ENCODE measurements at places on chromosomes 11 and 22.
A peak's percentile ranks its signal among the peaks of the same experiment; 100 is the strongest.

GRCh38 chr11:128153697-128154048 is 433.7 kb downstream of the ETS1 start:
- DNase-seq, result peak; percentile 36

GRCh38 chr22:45688600-45689080 is 17.0 kb downstream of the ATXN10 start:
- DNase-seq, result no peak

- DNase-seq, result no peak
Measured at GRCh38 chr11:1499899-1500298, 13.3 kb upstream of the MOB2 start.

DNA sequence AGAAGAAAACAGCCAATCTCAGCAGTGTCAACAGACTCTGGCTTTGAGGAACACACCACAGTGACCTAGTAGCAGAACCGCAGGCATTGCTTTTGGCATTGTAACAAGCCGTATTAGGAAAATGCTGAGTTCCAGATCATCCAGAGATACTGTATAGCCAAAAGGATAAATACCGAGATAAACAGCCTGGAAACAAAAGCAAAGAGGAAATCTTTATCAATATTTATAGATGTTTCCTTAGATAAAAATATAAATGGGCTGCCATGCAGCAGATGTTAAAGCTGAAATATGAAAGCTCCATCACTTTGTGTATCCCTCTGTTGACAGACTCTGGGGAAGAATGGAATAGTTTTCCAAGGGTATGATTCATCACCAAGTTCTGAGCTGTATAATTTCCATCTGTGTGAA is 98.9 kb upstream of the TP53AIP1 start:
- DNase-seq, result no peak

- DNase-seq, result no peak
Measured at GRCh38 chr11:63611395-63611747, 2.9 kb downstream of the PLAAT3 start.

- DNase-seq, result no peak
Measured at GRCh38 chr22:46984751-46985506, 222.5 kb downstream of the TBC1D22A start.

DNA sequence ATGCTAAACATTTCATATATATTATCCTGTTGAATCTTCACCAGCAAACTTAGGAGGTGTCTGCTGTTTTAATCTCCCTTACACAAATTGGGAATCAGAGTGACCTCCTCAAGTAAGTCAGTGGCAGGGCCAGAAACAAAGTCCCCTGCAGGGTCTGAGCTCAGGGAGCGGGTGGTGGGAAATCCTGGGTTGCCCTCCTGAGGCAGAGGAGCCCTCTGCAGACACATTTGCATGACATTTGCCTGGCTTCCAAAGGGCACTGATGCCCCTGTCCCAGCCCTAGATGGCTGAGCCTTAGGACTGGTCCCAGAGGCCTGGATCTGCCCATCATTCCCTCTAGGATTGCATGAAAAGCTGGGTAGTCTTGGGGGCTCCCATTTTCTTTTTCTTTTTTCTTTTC is 2.1 kb upstream of the INPP5J start:
- no peak for DNase-seq

DNA sequence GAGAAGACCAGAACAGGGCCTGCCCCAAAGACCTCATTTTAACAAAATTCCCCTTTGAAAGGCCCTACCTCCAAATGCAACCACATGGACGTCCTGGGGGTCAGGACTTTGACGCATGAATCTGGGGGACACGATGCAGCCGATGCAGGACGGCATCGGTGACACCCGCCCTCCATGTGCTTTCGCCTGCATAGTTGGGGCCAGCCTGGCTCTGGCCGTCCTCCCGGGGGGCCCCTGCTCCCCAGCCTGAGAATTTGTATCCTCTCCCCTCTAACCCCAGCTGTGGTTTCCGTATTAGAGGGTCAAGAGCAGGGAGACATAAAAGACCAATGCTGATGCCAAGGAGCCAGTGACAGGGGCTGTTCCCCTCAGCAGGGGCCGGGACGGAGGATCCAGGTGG is 18.4 kb upstream of the BRSK2 start:
- no peak for DNase-seq

DNA sequence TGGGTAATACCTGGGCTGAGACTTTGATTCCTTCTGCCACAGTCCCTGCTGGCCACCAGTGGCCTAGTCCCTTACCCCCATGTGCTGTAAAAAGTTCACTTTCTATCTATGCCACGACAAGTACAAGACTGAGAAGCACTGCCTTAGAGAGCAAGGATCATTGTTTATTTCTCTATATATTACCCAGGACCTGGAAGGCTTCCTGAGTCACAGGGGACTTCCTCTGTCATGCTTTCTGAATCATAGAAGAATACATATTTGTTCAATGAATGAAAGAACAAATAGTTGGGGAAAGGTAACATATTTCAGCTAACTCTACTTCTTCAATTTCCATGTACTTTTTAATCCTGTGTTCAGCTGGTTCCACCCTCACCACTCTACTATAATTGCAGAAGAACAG is 5.5 kb upstream of the SYT9 start:
- no peak for DNase-seq

DNA sequence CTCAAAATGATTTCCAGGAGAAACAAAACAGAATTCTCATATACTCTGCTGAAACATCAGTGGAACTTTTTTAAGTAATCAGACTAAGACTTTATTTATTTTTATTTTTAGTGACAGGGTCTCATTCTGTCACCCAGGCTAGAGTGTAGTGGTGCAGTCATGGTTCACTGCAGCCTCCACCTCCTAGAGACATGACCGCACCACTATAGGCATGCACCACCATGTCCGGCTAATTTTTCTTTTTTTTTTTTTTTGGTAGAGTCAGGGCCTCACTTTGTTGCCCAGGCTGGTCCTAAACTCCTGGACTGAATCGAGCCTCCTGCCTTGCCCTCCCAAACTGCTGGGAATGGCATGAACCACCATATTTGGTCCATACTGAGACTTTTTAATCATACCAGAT is 42.9 kb downstream of the PRDM10 start:
- DNase-seq, result no peak

DNA sequence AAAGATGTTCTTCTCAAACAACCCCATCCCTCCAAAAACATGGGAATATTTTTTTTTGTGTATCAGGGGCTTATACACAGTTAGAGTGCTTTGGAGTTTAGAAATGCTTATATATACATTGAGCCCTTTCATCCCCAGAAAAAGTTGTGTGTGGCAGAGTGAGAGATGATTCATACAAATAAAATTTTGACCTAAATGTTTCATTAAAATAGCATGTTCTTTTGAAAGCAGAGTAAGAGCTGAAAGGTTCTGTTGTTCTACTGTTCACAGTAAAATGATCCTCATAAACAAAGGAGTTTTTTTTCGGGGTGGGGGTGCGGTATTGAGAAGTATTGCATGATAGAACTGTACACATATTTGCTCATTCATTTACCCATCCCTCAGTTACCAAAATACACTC is 512.4 kb downstream of the DLG2 start:
- DNase-seq, result no peak

GRCh38 chr22:27676545-27677213 is 124.9 kb downstream of the MN1 start:
- no peak for DNase-seq

GRCh38 chr11:66020618-66021357 is 5.5 kb downstream of the CATSPER1 start:
- no peak for DNase-seq

DNA sequence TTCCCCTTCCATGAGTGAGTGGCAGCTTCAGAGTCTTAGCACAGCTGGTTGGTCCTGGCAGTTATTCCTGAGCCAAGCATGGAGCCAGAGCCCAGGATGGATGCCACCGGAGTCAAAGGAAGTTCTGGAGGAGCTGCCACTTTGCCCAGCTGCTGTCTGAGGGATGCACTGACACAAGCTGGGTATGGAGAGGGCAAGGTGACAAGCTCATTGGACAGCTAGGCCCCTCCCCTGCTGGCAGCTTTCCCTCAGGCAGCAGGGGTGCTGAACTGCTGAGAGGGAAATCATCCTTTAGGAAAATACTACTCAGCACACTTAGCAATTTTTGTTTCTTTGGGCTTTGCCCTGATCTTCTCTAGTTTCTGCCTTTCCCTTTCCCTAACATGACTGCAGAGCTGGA is 99.3 kb upstream of the SESN3 start:
- DNase-seq, result no peak

- DNase-seq, result no peak
Measured at GRCh38 chr11:110187731-110188130, 94.5 kb downstream of the ZC3H12C start.

GRCh38 chr11:25775603-25776002 is 556.3 kb upstream of the ANO3 start:
- DNase-seq, result no peak

GRCh38 chr11:133115099-133115498 is 417.2 kb downstream of the OPCML start:
- DNase-seq, result no peak

DNA sequence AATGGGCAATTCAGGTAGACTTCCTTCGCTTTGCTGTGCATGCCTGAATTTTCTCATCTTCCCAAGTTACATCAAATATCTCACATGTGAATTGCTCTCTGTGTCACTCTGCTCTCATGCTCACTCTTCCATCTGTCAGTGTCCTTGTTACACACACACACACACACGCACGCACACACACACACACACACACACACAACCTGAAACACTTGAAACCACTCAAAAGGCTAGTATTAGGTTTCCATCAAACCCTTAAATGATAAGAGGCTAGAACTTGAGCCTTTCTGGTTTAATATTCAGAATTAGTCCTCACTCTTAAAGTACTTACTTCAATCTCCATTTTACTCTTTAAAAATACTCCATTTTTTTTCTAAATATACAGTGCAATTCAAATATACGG is 282.4 kb downstream of the C11orf87 start:
- no peak for DNase-seq

DNA sequence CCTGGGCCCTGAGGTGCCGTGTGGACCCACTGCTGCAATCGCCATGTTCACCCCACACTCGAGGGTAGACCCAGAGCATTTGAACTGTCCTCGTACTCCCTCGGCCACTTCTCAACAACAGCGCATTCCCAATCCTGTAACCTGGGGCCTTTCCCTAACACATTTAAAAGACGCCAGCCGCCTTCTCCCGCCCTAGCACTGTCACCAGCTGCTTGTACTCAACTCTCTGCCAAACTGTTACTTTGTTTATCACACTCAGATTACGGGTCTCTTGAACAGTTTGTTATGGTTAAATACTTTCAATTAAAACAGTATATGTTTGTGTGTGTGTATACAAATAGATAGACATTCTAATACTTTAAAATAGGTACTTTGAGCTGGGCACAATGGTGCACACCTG is 20.7 kb downstream of the CDKN1C start:
- no peak for DNase-seq

DNA sequence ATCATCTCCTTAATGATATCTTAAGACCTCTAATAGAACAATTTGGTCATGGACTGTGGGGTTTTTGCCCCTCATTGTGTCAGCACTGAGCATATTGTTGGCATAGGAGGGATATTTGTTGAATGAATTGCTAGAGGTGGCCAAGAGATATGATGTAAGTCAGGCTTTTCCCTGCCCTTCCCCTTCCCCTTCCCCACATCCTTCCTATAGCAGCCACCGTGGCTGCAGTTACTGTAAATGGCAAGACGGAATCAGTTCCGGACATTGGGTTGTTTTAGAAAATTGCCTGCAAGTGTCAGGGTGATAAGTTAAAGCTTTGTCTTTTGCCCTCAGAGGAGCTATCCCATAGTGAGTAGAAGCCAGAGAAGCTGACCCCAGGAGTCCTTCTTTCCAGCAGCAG is 23.0 kb downstream of the LIMK2 start:
- no peak for DNase-seq

GRCh38 chr11:46553814-46554212 is 40.0 kb downstream of the AMBRA1 start:
- peak; percentile 67 for DNase-seq

DNA sequence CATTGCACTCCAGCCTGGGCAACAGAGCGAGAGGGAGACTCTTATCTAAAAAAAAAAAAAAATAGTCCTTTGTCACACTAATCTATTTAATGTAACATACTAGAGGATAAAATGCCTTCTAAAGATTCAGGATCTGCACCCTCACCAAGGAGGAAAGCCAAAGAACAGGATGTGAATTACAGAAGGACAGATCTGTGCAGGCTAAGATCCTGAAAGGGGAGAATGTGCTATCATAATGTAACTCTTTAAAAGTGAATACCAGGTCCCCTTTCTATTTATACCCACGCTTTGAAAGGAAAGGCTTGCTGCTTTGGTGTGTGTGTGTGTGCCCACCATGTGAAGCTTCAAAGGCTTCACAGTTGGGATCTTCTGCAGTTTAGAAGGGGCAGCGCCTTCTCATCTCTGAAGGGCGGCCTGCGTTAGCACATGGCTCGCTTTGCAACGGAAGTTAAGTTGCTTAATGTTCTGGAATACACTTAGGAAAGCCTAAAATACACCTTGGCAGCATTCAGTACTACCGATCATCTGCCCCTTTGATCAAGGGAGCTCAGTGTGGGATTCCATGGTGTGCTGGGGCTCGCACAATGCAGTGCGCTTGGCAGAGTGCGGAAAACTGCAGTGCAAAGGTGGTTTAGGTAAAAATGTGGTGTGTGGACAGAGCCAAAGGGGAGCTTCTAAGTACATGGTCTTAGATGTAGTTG is 6.8 kb downstream of the CECR2 start:
- DNase-seq, result no peak

- DNase-seq, result no peak
Measured at GRCh38 chr22:32531931-32532819, 57.6 kb downstream of the FBXO7 start.

DNA sequence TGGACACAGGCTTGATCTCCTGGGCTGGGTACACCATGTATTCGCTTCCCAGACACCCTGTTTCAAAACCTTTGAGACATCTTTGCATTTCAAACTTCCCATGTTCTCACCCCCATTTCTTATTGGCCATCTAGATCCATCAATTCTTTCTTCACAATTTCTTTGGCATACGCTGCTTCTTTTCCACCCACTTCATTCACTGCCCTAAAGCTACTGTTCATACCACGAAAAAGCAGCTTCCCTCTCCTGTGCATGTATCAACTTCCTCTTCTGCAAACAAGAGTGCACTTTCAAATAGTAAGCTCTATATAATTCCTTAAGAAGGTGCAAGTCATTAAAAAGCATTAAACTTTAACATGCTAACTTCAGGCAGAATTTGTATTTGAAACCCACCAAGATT is 21.4 kb downstream of the UVRAG start:
- no peak for DNase-seq

Measured in glomerular endothelial cell (primary cell).